ENCODE measurements at places on chromosomes 12 and 14.

DNA sequence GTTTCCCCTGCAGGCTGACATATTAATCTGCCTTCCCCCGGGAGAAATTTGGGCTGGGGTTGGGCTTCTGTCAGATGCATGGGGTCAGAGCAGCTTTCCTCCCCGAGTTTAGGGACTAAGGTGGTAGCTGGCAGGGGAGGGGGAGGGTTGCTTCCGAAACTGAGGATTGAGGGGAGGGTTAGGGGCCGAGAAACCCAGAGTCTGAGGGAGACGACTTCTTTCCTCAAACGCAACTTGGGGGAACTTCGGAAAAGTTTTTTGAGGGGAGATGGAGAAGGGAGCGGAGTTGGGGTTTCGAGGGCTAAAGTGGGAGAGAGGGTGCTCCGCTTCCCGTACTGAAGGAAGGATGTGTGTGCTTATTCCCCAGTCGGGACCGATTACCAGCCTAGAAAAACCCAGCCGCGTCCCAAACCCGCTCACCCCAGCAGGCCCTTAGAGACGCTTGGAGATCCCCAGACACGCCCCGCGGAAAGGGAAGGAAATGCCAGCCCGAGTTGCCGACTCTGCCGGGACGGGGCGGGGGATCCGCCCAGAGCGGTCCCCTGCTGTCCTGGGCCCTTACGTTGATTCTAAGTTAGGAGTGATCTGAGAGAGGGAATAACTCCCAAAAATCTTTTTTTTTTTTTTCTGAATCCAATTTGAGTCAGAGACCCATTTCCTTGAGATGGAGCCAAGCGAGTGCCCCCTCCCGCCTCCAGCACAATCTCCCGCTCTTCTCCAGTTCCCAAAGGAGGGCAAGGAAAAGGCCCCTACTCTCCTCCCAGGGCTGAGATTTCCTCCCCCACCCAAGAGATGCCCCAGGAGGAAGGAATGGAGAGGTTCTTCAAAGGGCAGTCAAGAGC lies 61.9 kb downstream of the SMUG1 start:
- DNase-seq = peak; percentile 30

DNA sequence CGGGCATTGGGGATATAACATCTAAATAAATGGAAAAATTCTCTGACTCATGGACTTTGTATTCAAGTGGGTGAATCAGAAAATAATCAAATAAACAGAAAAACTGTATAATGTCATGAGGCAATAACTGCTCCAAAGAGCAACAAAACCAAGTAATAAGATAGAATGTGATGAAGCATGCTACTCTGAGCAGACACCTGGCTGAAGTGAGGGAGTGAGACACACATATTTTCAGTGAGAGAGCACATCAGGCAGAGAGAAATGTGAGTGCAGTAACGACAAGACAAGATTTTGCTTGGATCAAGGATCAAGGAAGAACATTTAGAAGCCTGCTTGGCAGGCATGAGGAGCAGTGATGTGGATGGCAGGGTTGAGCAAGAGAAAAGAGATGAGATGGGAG lies 75.8 kb upstream of the CCDC91 start:
- DNase-seq = no peak

DNA sequence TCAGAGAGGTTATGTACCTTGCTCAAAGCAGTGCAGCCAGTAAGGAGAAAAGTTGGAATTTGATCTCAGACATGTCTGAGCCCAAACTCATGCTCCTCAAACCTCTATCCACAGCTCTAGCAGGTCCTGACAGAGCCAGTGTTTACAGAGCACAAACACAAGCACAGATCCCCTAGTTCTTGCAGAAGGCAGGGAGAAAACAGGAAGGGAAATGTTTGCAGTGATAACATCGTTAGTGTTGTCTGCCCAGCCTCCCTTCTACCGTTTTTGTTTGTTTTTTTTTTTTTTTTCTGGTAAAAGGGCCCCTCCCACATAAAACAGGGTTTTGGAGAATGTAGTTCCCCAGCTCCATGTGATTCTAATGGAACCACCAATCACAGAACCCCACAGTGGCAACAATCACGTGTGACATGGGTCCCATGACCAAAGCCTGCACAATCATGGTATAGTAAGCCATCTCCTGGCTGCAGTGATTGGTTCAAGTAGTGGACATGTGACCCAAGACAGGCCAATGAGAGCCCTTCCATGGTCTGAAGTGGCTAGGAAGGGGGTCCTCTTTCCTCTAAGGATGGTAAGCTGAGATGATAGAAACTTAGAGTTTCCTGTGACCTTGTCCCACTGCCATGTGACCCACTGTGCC lies 513.4 kb downstream of the MED13L start:
- no peak for DNase-seq

DNA sequence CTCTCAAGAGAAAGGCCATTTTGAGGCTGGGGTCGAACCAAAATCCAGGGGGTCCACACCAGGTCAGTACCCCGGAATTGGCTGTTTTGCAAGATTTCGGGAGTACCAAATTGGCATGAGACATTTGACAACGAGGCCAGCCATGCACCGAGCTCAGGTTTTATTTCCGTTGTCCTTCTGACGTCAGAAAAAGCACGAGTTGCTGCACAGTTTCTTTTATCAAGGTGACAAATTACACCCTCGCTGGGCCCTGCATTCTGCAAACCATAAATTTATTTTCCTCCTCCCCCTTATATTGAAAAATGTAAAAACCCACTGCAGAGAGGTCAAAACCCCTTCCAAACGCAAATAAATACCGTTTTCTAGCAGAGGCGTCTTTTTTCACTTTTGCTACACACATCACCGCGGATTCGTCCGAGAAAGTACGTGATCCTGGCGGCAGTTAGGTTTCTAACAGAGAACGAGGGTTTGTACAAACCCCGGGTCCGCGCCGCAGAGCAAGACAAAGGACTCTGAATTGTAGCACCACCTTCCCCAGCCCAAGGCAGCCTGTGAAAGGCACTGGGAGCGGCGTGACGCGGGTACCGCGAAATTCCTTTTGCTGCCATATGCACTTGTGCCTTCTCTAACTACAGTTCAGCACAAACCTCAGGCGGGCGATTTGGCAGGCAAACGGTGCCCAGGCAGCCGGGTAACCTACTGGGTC lies 1.8 kb downstream of the SLC38A1 start:
- DNase-seq = peak; percentile 75

- no peak for DNase-seq
Observed at GRCh38 chr12:70268972-70269371, 25.7 kb downstream of the CNOT2 start.

DNA sequence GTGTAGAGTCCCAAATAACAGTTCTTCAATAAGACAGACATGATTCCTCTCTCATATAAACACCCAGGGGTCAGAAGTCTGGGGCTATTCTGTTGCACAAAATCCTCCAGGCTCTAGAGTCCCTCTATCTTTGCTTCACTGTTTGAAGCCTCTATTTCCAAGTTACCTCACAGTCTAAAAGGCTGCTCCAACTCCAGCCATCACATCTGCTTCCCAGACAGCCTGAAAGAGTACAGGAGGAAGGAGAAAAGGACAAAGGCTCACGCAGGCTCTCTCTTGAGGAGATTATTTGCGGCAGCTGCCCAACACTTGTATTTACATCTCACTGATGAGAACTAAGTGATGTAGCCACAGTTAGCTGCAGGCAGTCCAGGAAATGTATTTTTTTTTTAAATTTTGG lies 6.4 kb downstream of the PAPLN start:
- no peak for DNase-seq

GRCh38 chr14:33564774-33565630 lies 385.9 kb downstream of the EGLN3 start:
- no peak for DNase-seq

DNA sequence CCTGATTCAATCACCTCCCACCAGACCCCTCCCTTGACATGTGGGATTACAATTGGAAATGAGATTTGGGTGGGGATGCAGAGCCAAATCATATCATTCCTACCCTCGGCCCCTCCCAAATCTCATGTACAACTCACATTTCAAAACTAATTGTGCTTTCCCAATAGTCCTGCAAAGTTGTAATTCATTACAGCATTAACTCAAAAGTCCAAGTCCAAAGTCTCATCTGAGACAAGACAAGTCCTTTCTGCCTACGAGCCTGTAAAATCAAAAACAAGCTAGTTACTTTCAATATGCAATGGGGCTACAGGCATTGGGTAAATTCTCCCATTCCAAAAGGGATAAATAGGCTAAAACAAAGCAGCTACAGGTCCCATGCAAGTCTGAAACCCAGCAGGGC lies 634.6 kb downstream of the SLC6A15 start:
- DNase-seq = no peak

GRCh38 chr14:88439088-88439487 lies 53.6 kb downstream of the SPATA7 start:
- DNase-seq = no peak

GRCh38 chr14:95253039-95253630 lies 66.6 kb downstream of the CLMN start:
- DNase-seq = no peak

- no peak for DNase-seq
Observed at GRCh38 chr12:75724928-75725312, 213.5 kb upstream of the KRR1 start.

DNA sequence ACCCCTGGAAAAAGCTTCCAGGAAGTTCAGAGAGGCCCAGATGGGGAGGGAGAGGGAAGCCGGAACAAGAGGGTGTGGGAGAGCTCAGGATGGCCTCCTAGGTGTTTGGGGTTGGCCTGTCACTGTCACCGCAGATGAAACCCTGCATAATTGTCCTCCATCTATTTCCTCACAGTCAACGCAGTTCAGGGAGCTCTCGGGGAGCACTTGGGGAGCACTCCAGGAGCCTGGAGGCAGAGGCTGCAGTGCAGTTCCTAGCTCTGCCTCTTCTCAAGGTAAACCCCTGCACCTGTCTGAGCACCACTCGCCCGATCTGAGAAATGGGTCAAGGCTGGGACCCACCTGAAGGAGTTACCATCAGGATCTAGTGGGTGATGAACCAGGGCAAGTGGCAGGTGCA lies 194.6 kb upstream of the LHX5 start:
- no peak for DNase-seq

GRCh38 chr14:73995977-73996378 lies 23.1 kb downstream of the ENTPD5 start:
- no peak for DNase-seq
